HepG2 (cell line): ENCODE measurements at places on chromosomes 1 and 21. TPM values are rescaled to one million over a fixed set of nuclear protein-coding genes. Genes with fewer than 3 reads are reported as not detected.

KRTAP19-1 gene
- not detected in 2 replicates for total RNA-seq

C1orf232 gene
- total RNA-seq = not detected in 2 replicates

- no peak for DNase-seq
Measured at GRCh38 chr1:18606443-18607288, 24.0 kb upstream of the PAX7 start.

DNA sequence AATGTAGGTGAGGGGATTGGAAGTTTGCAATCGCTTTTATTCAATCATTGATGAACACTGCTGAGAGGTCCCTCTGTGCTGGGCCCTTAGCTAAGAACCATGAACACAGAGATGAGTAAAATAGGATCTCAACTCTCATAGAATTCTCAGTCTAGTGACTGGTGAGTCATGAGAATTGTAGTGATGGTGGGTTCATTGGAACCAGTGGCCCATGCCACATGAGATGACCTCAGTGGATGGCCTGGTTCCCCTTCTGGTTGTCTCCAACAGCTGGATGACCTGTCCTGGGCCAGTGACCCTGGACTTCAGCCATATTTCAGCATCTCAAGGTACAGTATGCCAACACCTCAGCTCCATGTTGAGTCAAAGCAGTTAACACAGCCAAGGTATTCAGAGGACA is 21.3 kb upstream of the S100A10 start:
- DNase-seq = no peak

MYOM3 gene
- 15.3 and 16.5 TPM in 2 replicates for total RNA-seq

DNA sequence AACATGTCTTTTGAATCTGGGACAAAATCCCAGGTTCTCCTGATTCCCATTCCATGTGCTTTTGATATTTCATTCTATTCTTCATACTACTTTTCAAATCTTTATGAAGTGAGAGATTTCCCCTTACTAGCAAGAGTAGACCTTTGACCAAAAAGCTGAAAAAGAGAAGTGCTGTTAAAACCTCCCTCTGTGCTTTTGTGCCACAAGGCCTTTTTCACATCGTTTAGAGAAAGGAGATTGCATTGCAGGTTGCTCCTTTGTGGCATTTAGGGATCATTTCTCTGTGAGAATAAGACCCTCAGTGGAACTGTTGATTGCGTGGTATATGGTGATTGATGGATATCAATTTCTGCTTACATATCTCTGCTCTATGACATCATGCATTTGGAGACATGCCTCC is 148.8 kb downstream of the TGFB2 start:
- no peak for DNase-seq

TLCD4 gene
- total RNA-seq = 11.9 and 14.5 TPM in 2 replicates

DNA sequence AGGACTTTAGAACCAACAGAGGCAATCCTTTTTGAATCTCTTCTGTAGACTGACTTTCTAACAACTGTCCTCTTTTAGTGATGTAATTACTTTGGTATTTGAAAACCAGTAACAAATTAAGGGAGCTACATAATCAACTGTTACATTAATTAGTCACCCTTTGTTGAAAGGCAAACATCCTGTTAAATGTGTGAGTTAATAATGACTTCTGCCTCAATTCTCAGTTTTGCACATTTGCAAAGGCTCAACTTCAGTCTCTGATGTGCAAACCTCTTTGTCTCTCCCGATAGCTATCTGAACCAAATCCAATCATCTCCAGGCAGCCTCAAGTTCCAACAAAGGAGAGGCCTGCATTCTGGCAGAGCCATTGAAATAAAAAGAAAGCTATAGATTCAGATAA is 135.4 kb upstream of the C8B start:
- DNase-seq = no peak

DNA sequence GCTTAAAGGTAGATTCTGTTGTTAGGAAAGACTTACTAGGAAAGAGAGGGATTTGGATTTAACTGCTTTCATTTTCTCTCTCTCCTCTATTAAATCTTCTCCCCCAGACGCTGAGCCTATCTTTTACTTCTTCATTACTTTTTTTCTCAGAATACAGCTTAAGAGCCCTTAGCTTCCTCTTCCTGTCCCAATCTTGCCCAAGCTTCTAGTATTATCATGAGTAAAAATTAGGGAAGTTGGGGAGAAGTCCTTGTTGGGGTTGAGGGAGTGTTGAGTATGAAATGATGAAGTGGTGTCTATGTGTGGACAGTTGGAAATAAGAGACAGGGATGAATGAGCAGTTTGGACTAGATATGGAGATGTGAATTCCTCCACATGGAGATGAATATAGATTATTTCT is 35.0 kb downstream of the ACP6 start:
- DNase-seq = no peak

- peak; percentile 89 for DNase-seq
Measured at GRCh38 chr1:24558902-24559791, 3.3 kb downstream of the NCMAP start.

CLEC20A gene
- total RNA-seq = not detected in 2 replicates

DNA sequence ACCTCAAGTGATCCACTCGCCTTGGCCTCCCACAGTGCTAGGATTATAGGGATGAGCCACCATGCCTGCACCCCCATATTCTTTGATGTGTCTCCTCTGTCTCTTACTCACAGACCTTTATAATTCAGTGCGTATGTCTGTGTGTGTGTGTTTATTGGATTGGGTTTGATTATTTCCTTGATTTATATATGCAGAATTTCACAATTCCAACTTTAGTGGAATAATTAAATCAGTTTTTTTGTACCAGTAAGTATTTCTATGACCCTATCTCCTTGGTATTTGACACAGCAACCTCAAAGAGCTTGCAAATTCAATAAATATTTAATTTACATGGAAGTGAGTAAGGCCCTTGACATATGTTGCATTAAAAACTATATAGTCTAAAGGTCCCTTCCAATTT is 333.9 kb upstream of the ADAMTS5 start:
- DNase-seq = no peak

DNA sequence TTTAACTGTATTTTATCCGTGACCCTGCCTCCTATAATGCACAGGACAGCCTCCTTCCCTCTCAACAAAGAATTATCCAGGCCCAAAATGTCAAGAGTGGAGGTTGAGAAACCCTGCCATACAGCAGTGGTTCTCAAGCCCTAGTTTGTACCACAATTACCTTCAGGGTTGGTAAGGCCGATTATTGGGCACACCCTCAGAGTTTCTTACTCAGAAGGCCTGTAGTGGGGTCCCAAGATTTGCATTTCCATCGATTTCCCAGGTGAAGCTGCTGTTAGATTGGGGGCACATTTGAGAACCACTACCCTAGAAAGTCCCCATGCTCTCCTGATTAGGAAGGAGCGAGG is 400 bp upstream of the PGBD2 start:
- no peak for DNase-seq

- no peak for DNase-seq
Measured at GRCh38 chr1:153557877-153558276, 7.8 kb downstream of the S100A2 start.

DNA sequence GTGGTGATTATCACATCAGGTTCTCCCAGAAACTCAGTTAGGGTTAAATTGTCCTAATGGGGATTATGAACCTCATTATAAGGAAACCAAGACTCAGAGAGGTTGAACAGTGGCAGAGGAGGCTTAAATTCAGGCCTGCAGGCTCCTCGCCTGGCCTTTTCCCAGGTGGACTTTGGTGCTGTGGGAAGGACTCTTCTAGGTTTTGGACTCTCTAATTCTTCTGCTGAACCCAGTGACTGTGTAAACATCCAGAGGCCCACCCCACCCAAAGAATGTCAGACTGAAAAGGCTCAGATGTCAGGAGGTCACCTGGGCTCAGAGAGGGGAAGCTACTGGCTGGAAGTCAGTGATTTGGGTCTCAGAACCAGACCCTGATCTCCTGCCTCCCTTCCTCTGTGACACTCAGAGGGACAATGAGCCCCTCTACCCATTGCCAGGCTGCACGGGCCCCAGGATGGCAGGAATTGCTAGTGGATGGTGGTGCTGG is 2.5 kb downstream of the ZNF362 start:
- DNase-seq = peak; percentile 91

MFAP2 gene
- 0.21 and 1.1 TPM in 2 replicates for total RNA-seq

DNA sequence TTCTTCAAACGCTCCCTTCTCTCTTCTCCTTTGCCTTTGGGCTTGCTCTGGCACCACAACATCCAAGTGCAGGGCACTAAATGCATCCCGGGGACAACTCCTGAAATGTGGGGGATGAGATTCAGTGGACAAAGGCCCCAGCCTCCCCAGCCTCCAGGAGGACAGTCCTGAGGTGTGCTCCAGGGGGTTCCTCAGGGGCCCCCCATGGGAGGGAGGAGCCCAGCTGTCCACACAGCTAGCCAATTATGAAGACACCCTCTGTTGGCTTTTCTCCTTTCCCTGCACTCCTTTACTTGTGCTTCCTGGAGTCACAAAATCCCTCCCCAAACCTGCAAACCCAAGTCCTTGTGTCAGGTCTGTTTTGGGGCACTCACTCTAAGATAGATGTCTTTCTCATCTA is 735.4 kb downstream of the PTPRU start:
- no peak for DNase-seq

NBPF4 gene
- total RNA-seq = not detected in 2 replicates

GRCh38 chr1:44707959-44708831 is 22.8 kb downstream of the RNU5D-1 start:
- peak; percentile 54 for DNase-seq

SEMA4A gene
- 0.09 TPM in 1 of 2 replicates, not detected in the other for total RNA-seq

CNR2 gene
- total RNA-seq = not detected in 2 replicates

GRCh38 chr21:46119144-46119636 is 21.3 kb downstream of the COL6A2 start:
- no peak for DNase-seq

C1orf185 gene
- total RNA-seq = not detected in 2 replicates

DNA sequence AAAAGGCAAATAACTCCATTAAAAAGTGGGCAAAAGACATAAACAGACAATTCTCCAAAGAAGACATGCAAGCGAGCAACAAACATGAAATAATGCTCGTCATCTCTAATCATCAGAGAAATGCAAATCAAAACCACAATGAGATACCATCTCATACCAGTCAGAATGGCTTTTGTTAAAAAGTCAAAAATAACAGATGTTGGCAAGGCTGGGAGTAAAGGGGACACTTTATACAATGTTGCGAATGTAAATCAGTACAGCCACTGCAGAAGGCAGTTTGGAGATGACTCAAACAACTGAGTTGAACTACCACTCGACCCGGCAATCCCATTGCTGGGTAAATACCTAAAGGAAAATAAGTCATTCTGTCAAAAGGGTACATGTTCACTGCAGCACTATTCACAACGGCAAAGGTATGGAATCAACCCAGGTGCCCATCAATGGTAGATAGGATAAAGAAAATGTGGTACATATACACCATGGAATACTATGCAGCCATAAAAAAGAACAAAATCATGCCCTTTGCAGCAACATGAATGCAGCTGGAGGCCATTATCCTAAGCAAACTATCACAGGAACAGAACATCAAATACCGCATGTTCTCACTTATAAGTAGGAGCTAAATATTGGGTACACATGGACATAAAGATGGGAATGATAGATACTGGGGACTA is 25.9 kb downstream of the TSPAN2 start:
- DNase-seq = no peak

C1orf174 gene
- total RNA-seq = 31.4 and 43.4 TPM in 2 replicates

DNA sequence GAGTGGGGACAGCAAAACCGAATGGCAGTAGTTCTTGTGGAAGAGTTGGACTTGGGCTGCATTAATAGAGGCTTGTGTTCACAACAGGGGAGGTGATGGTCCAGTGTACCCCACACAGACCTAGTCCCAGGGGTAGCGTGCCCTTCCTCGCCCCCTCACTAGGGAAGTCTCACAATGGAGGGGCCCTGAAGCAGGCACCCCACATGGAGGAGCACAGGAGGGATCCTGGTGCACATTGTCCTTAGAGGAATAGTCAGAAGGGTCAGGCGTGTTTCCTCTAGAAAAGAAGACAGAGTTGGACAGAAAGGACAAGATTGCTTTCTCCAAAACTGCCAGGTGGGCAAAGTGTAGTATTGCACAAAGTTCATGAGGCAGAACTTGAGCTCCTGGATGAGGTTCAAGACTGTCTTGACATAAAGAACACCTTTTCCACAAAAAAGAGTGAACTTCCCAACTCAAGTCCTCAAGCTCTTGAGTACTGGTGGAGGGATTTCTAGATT is 23.3 kb downstream of the ETNK2 start:
- no peak for DNase-seq

DNA sequence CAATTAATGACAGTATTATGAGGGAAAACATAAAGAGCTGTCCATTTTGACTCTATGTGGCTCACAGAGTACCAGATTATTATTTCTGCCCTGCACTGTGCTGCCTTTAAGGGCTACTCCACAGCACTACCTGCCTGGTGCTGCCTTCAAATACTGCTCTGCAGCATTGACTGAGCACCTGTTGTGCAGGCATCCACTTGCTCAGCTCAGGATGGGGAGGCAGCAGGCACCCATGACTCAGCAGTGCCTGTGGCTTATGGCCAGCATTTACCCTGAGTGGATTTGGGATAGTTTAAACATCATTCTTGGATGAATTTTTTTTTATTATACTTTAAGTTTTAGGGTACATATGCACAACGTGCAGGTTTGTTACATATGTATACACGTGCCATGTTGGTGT is 953 bp upstream of the KPRP start:
- DNase-seq = no peak

DNA sequence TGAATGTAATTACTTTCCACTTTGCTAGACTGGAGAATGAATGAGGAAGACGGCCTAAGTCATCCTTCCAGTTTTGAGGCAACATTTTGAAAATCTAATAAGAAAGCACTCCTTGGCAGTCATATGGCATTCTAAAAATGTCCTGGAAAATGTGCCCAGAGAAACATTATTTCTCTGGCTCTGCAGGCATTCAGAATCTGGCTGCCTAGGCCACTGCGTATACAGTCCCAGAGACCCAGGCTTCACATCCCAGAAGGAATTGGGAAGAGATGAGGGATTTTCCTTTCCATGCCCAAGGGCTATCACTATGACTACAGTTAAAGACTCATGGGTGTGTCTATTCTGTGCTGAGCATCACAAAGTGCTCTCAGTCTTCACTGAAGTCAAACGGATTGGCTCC is 92.9 kb downstream of the BEND5 start:
- DNase-seq = no peak

DNA sequence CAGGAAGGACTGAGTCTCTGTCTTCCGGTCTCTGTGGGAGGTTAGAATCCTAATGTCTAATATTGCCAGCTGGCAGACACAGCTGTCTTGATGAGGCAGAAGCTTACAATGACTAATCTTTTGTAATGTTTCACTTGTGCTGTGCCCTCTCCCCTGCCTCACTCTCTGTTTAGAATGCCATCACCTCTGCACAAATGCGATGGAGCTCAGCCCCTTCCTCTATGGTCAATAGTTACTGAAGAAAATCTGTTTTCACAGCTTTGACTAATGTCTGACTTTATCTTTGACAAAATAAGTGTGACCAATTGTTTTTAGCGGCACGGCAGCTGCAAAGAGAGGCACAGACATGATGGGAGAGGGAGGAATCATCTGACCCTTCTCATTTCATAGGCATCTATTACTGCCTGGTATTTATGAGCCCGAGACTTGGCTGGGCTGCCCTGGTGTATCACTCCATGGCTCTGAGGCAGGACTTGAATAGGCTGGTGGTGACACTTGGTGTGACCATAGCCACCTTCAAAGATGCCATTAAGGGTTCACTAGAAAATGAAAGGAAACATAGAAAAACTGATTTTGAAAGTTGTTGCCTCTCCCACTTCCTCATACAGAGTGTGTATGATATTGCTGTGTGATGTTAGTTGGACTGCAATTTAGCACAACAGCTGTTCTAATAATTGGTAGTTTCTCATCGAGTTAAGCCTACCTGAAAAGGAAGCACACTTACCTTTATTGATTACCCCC is 163.2 kb upstream of the NBPF11 start:
- no peak for DNase-seq
